ENCODE measurements at places on chromosomes 5 and 9.

DNA sequence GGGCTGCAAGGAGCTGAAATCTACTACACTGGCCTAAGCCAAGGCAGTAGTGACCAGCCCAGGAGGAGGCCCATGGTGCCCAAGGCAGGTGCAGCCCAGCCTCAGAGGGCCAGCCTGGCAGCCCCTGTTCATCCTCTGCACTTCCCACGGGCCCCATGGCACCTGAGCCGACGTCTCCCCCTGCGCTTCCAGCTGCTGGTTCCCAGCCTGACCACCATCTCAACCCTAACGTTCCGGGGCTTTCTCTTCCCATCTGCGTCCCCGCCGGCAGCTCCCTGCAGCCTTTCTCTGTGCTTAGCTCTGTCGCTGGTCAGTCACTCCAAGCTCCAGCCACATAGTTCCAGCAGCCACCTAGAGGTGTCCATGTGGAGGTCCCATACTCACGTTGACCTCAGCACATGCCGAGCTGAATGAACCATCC lies 105.5 kb upstream of the LMX1B start:
- DNase-seq: no peak

DNA sequence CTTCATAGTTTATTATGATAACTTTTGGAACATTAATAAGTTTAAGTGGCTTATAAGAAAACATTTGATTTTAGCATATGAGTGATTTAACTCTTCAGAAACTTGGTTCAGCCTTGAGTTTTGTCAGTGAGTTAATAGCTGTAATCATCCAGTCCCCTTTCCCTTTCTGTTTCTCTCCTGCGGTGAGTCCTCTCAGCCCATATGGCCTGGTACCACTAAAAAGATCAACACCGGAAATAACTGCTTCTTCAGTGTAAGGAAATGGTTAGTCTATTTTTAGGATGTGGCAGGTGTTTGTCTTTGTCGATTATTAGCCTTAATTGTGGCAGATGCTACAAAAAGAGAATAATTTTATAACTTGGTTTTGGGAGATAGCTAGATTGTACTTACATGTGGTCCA lies 120.2 kb upstream of the GRHPR start:
- no peak for DNase-seq

DNA sequence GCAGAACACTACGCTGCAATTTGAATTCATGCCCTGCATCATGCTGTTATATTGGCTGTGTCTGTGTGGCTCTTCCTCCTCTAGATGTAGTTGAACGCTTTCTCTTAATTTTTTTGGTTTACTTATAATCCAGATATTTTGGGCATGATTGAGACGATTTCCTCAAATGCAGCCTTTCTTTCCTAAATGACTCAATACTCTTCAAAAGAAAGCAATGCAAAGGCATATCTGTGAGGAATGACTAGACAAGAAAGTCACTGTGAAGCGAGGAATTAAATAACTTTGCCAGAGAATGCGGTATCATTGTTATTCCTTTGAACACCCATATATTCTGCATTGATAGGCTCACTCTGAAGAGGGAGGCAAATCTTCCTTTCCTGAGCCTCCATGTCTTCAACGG lies 152.8 kb downstream of the YIPF5 start:
- no peak for DNase-seq

DNA sequence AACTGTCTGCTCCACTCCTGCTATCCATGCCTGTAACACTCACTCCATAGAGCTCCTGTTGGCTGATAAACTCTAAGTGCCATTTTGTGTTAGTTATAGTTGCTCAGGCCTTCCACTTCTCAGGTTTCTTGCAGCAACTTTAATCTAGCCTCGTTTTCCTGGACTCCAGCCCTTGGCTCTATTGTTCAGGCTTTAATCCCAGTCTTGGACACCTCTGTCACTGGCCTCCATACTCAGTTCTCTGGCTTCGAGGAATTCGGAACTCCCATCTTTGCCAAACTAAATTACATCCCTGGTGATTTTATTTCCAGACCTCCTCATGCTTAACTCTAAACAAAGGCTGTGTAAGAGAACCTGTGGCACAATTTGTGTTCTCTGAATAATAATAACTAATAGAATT lies 39.8 kb downstream of the EMB start:
- no peak for DNase-seq

DNA sequence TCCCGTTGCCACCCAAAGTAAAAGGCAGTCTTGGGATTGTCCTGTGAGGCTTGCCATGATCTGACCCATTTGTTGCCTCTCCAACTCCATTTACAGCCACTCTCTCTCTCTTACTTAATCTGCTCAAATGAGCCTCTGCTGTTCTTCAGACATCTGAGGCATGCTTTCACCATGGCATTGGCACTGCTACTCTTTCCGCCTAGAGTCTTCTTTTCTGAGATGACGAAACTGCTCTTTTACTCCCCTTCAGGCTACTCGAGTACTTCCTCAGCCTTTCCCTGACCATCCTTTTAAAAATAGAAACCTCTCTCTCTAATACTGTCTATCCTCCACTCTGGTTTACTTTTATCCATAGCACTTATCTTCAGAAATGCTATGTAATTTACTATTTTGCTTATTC lies 9.0 kb downstream of the FOCAD start:
- DNase-seq: no peak

- no peak for DNase-seq
Observed at GRCh38 chr5:175202463-175203068, 241.4 kb downstream of the DRD1 start.

DNA sequence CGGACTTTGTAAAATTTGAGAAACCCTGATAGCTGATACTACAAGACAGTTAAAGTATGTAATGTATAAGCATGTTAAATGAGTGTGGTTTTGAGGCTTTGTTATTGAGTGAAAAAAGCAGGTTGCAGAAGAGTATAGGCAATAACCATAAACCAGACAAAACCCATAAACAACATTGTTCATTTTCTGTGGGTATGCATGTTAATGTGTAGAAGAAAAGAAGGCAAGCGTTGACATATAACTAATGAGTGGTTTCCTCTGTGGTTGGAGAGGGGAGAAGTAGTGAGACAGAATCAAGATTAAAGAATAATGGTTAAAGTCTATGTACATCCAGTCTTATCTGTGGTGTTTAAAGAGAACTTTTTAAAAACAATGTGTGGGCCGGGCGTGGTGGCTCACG lies 26.2 kb downstream of the RAD23B start:
- no peak for DNase-seq

GRCh38 chr5:109694451-109694891 lies 4.7 kb downstream of the MAN2A1 start:
- DNase-seq: no peak

- no peak for DNase-seq
Observed at GRCh38 chr5:35297755-35298154, 67.5 kb upstream of the PRLR start.

DNA sequence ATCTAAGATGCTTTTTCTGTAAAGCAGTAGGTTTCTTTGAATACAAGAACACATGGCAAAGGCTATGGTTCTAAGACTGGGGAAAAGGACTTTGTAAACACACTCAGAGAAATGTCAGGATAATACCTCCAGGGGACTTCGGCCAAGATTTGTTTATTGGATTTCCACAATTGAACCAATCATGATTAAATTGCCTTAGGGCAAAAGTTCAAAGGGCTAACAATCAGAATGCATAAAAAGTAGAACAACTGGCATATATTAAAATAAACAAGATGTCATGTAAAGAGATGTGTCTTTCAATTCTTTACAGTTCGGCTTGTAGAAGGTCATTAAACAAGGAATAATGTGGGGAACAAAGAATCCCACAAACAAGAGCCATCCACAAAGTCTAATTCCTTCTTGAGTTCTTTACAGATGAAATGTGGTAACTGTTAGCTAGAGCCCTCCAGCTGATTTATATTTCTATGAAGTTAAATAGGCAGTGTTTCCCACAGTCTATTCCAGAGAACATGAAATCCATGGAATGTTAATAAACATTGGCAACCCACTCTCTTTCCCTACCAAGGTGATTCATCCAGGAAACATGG lies 565.5 kb downstream of the ZNF608 start:
- DNase-seq: no peak

- no peak for DNase-seq
Observed at GRCh38 chr5:31982621-31983020, 191.5 kb downstream of the GOLPH3 start.

DNA sequence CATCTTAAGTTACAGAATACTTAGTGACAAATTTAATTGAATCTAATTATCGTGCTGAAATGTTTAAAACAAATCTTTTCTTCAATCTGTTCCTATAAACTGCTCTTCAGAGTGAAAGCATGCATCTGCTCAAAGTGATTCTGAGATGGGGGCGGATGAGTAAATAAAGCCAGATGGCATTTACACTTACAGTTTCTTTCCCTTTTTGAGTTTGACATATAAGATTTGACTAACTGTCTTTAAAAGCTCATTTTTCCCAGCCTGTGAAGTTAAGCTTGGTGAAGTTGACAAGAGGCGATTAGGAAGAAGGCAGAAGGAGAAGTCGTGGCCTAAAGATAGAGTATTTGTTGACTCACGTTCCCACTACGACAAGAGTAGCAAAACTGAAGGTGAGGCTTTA lies 137.4 kb downstream of the LPAR1 start:
- DNase-seq: no peak

- no peak for DNase-seq
Observed at GRCh38 chr5:135810188-135810943, 24.1 kb upstream of the SLC25A48 start.

DNA sequence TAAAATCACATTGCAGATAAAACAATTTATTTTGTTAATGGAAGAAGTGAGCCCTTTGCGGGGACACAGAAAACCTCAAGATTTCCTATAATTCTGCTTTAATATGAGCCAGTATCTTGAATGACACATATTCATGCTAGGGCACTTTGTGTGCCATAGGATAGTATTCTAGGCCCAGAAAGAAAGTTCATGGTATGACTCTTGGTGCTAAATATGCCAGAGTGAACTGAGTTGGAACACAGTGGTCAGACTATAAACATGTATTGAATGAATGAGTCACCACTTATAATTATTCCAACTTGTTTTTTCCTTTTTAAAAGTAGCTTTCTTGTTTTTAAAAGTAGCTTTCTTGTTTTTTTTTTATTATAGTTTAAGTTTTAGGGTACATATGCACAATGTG lies 46.0 kb downstream of the ADAMTS19 start:
- DNase-seq: no peak

DNA sequence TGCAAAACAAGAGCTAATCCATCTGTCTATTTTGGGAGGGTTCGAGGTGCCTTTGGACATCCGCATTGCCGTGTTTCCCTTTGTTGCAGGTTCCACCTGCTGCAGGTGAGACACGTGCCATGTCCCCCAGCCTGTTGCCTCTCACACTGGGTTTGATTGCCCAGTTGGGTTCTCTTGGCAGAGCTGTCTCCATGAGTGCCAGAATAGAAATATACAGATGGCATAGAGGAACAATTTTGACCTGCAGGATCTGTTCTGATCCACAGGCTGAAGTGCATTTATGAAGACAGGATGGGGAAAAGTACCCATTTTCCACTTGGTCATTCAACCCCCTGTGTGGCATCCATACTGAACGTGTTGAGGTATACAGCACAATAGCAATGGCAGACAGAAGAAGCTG lies 178.1 kb downstream of the SGCD start:
- no peak for DNase-seq

All from activated CD4-positive, alpha-beta T cell treated with anti-CD3 and anti-CD28 coated beads, Interleukin-2, amount 50 U/mL, for 24 hours (primary cell).